ENCODE measurements at places on chromosomes 13 and 19.

DNA sequence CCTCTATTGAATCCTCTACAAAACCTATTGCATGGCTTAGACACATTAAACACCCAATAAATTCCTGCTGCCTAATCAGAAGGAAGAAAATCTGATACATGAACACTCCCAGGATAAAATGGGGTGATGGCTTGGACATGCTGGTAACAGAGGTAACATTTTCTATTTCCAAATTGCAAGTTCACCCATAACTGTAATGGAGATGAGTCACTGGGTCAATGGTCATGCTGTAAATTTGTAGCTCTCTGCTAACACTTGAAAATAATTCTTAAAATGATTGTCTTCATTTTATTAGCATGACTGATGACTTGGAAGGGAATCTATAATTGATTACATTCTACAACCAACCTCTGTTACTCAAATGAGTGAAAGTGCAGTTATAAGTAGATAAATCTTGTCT, 434.1 kb downstream of the FGF14 start:
- DNase-seq, result no peak

GRCh38 chr19:1999856-2000515, 15.5 kb downstream of the BTBD2 start:
- no peak for DNase-seq

- DNase-seq, result no peak
Observed at GRCh38 chr13:30739761-30740642, 4.7 kb downstream of the ALOX5AP start.

- no peak for DNase-seq
Observed at GRCh38 chr19:28855216-28855615, 357.7 kb downstream of the UQCRFS1 start.

- DNase-seq, result no peak
Observed at GRCh38 chr13:104436555-104436954, 1370.3 kb upstream of the SLC10A2 start.

GRCh38 chr13:112928972-112929782, 39.8 kb upstream of the MCF2L start:
- no peak for DNase-seq
